SK-N-DZ (cell line): ENCODE measurements at places on chromosomes 7 and 10.

DNA sequence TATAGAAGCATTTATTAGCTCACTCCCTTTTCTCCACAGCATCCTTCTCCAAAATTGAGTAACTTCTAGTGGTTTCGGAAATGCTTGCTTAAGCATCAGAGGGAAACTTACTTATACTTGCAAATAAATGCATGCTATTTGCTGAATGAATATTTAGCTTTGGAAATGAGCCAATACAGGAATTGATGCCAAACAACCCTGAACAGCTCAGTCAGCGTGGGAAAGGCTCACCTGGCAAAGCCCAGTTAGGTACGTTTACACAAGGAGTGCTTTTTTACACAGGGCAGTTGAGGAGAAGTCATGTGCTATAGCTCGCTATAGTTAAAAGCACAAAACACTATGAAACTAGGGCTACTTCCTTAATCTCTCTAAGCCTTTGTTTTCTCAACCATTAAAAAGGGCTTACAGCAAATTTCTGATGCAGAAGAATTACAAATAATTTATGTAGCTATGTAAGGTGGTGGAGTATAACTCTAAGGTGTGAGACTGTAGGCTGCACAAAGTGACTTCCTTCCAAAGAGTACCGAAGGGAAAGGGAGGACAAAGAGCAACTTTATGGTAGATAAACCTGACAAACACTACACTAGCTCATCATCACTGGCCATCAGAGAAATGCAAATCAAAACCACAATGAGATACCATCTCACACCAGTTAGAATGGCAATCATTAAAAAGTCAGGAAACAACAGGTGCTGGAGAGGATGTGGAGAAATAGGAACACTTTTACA is 498.2 kb downstream of the PHTF2 start:
- DNase-seq = no peak

DNA sequence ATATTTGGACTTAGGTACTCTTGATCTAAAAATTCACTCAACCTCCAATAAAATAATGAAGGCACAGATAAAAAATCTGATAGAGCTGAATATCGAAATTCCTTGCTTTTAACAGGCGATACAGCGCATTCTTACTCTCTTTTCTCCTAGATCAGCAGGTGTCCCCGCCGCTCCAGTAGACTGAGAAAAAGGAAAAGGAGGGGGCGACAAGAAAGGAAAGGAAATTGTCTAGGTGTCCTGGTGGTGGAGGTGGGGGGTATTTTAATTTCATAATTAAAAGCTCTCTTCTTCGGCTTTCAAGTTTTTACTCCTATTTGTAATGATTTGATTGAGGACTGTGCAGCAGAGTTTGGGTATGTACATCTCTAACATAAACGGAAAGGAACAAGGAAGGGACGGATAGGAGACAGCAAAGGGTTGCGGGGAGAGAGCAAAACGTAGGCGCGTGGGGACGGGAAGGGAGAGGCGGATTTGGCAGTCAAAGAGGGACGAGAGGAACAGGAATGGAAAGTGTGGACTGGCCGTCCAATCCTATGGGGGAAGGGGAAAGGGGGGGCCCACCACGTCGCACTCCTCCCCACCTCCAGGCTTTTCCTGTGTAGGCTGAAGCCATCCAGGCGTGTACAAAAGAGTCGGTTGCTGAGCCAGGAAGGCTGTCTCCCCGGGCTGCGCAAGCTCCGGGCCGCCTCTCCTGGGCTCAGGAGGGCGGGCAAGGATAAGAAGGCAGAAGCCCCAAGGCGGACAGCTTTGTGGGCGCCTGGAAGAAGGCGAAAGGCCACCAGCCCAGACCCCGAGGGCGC is 875 bp upstream of the HECTD2 start:
- DNase-seq = peak; percentile 82

DNA sequence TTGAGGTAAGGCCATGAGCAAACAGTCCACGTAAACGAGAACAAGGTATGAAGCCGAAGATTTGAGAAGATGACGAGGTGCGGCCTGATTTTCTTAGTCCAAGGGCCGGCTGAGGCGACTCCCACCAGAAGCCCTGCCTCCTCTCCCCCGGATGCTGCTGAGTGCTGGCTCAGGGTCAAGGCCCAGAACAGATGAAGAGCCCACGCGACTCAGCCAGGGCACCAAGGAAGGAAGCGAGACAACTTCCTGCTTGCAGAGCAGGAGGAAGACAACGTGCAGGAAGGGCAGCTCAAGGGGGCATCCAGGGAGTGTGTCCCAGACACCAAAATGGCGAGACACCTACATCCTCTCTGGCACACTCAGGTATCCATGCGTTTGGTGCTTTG is 99.5 kb downstream of the CYTH3 start:
- no peak for DNase-seq

GRCh38 chr10:86127274-86127819 is 239.2 kb downstream of the GRID1 start:
- DNase-seq = no peak

GRCh38 chr7:100266576-100267354 is 40.7 kb upstream of the SPDYE3 start:
- no peak for DNase-seq

DNA sequence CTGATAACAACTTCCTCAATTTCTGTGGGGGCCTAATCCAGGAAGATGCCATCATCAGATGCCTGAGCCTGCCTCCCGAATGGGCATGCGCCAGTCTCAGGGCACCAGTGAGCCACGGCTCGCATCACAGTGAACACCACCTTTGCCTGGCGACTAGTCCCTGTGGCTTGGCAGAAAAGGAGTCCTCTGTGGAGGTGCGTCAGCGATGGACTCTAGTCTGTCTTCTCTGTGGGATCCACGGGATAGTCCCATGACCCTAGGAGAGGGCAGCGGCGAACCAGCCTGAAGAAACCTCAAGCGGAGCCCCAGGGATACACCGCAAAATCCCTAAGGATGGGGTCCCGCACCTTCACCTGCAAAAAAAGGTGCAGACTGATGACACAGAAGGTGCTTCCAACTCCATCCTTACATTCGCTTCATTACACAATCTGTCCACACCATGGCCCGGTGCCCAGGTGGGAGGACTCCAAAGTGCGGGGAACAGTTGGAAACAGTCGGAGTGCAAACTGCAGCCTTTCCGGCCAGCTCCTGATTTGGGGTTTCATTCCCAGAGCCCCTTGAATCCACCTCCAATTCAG is 35.1 kb upstream of the ZNF273 start:
- no peak for DNase-seq

- DNase-seq = no peak
Measured at GRCh38 chr10:62562101-62562500, 187.9 kb downstream of the ZNF365 start.
